GOT3 (cell line): ENCODE measurements at places on chromosomes 2 and 18.

DNA sequence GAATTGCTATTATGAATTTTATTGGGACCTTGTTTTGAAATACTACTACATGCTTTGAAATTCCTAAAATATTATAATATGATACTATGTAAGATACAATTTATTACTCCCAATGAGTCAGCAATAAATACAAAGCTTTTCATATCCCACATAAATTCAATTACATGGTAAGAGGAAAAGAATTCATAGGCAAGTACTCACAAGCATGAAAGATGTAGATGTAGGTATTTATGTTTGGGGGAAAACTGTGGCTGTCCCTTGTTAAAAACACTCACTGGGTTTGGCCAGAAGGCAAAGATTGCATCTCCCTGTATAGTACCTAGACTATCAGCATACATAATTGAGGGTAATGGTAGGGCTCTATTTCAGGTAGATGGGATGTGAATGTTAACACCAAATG is 90.4 kb downstream of the MBD2 start:
- no peak for DNase-seq

GRCh38 chr2:212295571-212295970 is 243.0 kb downstream of the ERBB4 start:
- DNase-seq: no peak

DNA sequence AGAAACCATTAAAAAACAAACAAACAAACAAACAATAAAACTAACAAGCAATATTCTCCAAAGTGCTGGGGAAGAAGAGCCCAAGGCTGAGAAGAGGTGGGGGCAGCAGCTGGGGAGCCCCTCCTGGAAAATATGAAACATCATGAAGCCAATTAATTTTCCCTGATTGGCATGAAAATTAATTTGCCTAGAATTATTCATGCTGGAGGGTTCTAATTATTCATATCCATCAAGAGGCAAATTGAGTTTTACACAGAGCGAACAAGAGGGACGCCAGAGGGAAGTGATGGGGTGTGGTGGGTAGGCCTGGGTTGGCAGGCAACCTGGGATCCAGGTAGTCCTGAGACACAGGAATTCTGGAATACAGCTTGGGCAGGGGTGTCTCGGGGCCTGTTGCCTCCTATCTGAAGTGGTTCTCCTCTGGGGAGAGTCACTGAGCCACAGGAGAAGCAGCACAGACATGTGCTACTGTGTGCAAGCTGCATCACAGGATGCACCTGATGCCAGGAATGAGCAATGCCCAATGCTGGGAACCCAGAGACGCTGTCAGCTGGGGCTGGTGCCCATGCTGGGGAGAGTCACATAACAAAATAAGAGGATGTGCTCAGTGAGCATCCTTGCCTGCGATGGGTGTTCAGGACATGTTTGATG is 100.5 kb downstream of the TEX51 start:
- DNase-seq: no peak

GRCh38 chr2:159798376-159798725 is 343 bp upstream of the CD302 start:
- DNase-seq: no peak

GRCh38 chr2:235937087-235937486 is 231.1 kb downstream of the GBX2 start:
- no peak for DNase-seq

DNA sequence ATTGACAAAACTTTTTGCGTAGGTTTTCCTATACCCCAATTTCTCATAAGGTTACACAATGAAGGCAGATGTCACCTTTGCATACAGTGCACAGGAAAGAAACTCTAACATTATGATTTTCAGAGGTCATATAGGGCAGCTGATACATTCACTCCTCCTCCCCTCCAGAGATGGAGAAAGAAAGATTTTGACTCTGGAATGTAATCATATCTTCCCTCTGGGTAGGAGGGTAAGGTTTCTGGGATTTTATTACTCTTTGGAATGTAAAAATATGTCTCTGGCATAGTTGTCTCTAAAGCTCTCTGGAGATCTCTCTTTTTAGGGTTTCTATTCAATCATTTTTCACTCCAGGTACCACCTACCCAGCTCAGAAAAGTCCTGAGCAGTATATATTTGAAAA is 398.3 kb downstream of the GPD2 start:
- no peak for DNase-seq

- DNase-seq: no peak
Measured at GRCh38 chr2:70513738-70514137, 39.9 kb downstream of the TGFA start.

DNA sequence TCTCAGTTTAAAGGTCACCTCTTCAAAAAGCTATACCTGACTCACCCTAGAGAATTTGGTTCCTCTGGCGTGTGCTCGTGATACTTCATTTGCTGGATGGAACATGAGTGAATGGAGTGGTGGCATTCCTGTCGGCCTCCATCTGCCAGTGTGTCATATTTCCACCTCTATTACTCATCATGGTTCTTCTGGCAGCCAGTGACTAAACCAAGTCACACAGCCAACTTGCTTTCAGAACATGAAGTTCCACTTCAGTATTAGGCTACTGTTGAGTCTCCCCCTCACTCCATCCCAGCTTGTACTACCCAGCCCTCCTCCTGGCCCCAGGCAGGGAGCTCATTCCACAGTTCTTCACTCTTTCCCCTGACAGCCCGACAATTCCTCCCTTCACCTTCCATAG is 169.8 kb downstream of the MREG start:
- peak; percentile 6 for DNase-seq

GRCh38 chr18:35739778-35740177 is 158.2 kb downstream of the GALNT1 start:
- no peak for DNase-seq
